ENCODE measurements at places on chromosomes 16 and 17.

DNA sequence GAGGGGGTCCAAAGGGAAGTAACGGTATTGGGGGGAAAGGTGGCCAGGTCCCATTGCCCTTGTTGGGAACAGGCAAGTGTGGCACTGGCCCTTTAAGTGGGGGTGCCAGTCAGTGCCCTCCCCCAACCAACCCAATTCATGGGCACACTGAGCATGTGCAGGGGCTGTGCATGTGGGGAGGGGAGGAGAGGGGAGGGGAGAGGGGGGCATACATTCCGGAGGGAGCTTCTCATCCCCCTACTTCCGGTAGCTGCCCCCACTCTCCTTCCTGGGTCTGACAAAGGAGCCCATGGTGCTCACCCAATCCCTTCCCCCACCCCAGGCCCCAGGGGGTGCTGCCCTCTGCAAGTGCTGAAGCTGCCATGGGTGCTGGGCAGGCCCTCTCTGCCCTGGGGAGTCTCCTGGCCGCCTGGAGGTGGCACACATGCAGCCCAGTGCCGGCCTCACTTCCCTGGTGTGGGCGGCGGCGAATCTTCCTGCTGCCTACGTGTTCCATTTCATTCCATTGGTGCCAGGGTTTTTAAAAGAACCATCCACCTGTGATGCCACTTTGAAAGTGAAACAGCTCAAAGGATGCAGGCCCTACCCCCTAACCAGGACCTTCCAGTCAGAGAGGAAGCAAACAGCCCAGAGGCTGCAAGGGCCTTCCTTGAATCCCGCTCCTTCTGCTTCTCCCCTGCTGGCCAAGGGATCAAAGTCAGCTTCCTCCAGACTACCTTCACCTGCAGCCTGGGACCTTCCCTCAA, 11.0 kb downstream of the HEXIM2 start:
- no peak for DNase-seq

- peak; percentile 90 for DNase-seq
Measured at GRCh38 chr17:47864791-47865216, 13.8 kb upstream of the SP6 start.

DNA sequence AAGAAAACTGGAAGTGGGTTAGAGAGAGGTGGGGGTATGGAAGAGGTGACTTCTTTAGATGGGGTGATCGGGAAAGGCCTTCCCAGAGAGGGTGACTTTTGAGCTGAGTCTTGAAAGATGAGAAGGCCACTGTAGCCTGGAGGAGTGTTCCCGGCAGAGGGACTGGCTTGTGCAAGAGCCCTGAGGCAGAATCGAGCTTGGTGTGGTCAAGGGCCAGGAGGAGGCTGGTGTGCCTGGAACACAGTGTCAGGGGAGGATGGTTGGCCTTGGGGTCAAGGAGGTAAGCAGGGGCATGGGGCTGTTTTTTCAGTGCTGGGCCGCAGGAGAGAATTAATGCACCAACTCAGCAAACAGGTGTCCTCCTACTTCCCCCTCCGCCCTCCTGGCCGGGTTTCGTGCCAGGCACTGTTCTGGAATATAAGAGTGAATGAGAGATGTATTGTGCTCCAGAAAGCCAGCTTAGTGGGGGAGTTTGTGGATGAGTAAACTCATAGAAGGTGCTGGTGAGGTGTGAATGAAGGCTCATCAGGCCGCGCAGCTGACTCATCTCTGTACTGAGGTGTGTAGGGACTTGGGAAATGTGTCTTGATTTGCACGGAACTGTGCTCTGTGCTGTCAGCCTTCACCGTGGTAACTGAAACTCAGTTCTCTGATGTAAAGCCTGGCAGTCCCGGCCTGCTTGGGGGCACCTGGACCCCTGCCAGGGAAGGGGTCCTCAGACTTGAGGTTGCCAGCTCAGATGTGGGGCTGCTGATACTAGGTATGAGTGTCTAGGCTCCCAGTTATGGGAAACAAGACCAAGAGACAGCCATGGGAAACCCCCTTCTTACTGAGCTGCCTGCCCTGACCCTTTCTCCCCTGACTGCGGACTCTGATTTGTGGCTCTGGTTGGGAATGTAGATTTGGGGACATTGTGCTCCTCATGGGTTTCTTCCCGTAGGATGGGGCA, 15.3 kb downstream of the KSR1 start:
- no peak for DNase-seq

- DNase-seq: no peak
Measured at GRCh38 chr16:15749985-15750384, 99.9 kb downstream of the NDE1 start.

DNA sequence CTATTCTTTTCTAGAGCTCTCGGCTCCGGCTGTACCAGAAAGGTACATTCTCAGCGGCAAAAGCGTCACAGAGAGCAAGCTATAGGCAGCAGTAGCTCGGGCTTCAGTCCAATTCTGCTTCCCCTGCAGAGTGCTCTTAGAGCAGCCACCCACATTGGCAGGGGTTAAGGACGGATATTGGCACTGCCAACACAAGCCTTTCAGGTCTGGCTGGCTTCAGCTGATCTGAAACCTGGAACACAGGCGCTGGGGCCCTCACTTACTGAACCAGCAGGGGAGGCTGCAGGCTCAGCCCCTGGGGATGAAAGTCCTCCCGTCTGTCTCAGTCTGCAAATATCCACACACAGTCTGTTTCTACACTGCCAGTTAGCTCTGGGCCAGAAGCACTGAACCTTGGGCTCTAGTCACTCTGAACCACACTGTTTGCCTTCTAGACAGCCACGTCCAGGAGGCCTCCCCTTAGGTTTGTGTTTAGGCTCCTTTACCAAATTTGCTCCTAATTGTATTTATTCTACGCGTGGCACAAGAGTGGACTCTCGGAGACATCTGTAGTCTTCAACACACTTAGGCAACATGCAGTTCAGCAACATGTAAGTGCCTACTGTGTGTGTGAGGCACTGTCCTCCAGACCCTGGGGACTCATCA, 40.1 kb downstream of the HIC1 start:
- peak; percentile 74 for DNase-seq

- DNase-seq: no peak
Measured at GRCh38 chr17:61318684-61319098, 81.0 kb upstream of the TBX2 start.

DNA sequence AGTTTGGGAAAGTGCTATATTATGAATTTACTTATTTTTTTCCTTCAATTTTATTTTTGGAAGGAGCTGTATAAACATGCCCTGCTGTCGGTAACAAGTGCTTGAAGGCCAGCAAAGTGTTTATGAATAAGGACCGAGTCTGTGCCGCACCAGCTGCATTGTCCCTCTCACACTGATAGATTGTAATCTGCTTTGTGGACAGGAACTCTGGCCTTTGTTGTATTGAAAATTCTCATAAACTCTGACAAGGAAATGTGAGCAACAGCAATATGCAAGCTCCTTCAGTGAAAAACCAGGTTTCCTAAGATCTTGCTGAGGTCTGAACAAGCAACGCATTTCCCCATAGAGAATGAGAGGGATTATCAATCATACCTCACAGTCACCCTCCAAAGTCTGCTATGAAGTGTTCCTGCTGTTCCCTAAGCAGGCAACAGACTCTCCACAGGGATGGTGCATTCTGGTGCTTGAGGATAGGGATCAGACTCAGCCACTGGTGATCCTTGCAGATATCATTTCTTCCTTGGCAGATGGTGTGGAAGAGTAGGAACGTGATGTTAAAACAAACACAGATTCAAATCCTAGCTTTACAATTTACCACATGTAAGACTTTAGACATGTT, 109.6 kb downstream of the KCNJ2 start:
- no peak for DNase-seq

DNA sequence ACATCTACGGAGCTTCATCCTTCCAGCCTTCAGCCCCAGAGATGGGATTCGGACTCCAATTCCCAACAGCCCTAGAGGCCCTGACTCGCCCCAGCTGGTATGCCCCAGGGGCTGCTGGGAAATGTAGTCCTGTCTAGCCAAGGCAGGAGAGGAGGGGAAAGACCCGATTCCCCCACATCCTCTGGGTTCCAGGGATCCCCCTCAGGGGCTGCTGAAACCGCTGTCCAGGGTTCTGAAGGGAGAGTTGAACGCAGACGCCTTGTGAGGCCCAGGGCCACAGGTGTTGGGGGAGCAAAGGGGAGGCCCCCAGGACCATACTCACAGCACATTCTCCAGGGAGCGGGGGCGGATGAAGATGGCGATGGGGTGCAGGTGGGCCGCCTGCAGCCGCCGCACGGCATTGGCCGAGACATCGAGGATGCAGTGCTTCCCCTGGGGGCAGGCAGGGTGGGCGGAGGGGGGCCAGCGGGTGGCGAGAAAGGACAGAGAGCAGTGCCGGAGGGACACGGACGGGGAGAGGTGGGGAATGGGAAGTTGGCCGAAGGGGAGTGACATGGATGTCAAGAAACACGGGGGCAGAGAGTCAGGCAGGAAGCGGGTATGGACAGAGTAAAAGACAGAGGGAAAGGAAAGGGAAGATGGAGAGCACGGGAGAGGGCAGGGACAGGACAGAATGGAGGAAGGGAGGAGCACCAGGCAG, 12.6 kb upstream of the ASGR1 start:
- no peak for DNase-seq

GRCh38 chr16:11495066-11495407, 91.7 kb downstream of the LITAF start:
- no peak for DNase-seq

- peak; percentile 88 for DNase-seq
Measured at GRCh38 chr17:38325221-38325851, 18.4 kb downstream of the GPR179 start.

GRCh38 chr16:11349599-11350276, 4.5 kb downstream of the RMI2 start:
- DNase-seq: peak; percentile 80

- peak; percentile 31 for DNase-seq
Measured at GRCh38 chr17:2853283-2854142, 57.3 kb downstream of the RAP1GAP2 start.

GRCh38 chr17:40532520-40533253, 31.3 kb upstream of the TNS4 start:
- no peak for DNase-seq

DNA sequence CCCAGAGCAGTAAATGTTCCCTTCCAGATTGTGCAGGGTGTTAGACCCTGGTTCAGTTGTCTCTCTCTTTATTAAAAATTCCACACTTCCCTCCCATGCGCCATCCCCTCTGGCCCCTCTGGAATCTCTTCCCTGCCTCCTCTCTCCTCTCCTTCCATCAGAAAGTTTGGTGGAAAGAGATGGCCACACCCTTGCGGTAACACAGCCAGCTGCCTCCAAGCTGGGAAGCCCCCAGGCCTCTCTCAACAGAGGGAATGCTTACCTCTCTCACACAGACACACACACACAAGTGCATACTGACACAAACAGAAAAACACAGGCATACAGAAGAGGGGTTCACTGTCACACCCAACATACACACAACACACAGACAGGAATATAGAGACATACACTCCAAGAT, 220.5 kb downstream of the C16orf78 start:
- DNase-seq: no peak

DNA sequence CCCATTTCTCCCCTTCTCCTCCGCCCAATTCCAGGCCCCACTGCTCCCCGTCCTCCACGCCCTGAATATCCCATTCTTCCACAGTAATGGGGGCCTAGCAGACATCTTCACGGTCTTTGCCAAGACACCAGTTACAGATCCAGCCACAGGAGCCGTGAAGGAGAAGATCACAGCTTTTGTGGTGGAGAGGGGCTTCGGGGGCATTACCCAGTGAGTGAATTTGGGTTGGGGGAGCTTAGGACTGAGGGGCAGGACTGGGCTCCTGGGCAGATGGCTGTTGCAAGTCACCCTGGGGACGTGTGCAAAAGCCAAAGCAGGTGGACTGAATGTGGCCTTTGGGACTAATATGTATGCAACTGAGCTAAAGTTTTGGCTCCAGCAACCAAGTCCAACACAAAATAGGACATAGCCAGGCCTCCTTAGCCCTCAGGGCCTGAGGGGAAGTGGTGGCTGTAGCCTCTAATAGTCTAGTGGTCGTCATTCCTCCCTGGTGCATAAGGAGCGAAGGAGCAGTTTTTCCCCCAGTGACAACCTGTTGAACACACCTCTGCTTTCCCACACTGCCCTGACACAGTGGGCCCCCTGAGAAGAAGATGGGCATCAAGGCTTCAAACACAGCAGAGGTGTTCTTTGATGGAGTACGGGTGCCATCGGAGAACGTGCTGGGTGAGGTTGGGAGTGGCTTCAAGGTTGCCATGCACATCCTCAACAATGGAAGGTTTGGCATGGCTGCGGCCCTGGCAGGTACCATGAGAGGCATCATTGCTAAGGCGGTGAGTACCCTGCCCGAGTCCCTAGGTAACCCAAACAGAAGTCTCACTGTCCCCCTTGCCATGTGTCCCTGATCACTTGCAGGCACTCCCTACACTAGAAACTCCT, 2.6 kb downstream of the ACADVL start:
- no peak for DNase-seq

GRCh38 chr16:3193221-3194212, 5.5 kb downstream of the OR1F1 start:
- no peak for DNase-seq

DNA sequence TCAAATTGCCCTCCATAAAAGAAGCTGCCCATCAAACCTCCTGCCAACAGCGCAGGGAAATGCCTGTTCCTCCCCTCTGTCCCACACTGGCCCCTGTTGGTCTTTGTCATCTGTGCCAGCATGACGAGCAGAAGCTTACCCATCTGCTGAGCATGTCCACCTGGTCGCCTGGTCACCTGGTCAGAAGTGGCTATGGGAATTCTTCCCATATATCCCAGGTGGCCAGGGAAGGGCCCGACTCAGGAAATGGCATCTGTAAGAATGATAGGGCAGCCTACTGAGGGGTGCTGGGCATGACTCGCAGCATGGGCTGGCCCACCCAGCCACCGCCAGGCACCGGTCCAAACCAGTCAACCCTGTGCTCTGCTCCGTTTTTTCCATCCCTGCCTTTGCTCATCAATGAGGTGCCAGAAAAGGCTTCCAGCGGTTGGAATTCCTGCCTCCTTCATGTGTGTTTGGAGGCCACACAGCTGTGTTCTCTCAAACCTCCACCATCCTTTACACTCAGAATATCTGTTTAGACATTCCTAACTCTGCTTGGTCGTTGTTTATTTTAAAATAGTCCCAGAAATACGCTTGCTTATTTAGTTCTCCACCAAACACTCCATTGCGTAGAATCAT, 145.2 kb downstream of the CLEC16A start:
- DNase-seq: no peak

GRCh38 chr17:81020767-81021497, 14.0 kb upstream of the BAIAP2 start:
- DNase-seq: no peak

GRCh38 chr16:57422026-57422944, 17.7 kb downstream of the CCL17 start:
- no peak for DNase-seq

- DNase-seq: no peak
Measured at GRCh38 chr16:81190667-81191066, 47.8 kb upstream of the BCO1 start.

DNA sequence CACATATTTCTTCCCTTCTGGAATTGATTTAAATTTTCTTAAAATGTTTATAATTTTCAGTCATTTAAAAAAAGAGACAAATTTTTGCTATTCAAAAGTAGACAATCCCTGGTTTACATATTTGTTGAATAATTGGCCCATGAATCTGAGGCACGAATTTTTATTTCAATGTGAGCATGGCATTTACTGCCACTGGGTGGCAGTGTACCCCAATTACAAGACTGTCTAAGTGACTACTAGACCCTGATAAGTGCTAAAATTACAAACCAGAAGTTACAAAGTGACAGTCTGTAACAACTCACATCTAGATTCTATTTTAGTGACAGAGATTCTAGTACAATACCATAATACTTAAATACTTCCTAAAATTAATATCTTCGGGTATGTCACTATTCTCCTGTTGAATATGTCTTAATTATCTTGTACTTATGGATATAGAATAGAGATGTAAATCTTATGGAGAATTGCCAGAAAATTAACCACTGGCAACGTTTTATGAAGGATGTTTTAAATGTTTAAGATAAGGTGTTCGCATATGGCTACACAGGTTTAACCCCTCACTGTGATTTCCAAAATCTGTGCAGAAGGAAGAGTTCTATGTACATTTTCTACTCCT, 235.8 kb downstream of the MAP2K4 start:
- DNase-seq: peak; percentile 3

All from DMS79 treated with DMSO at 0.1 percent for 48 hours (cell line).